Caco-2 (cell line): ENCODE measurements at places on chromosomes 2 and 18. TPM values are rescaled to one million over a fixed set of nuclear protein-coding genes. Genes with fewer than 3 reads are reported as not detected.

TRAPPC8 gene
- 19.8 and 21.1 TPM in 2 replicates for total RNA-seq

XDH gene
- 1.3 and 1.4 TPM in 2 replicates for total RNA-seq

PCARE gene
- not detected in 2 replicates for total RNA-seq

ST8SIA5 gene
- not detected in 2 replicates for total RNA-seq

DSEL gene
- 0.16 and 0.18 TPM in 2 replicates for total RNA-seq

GCG gene
- not detected in 2 replicates for total RNA-seq

SKOR2 gene
- total RNA-seq = not detected in 2 replicates

SELENOI gene
- total RNA-seq = 61.3 and 68.9 TPM in 2 replicates

ODC1 gene
- 277 and 285 TPM in 2 replicates for total RNA-seq

IL36G gene
- total RNA-seq = not detected in 2 replicates

IL1RL2 gene
- not detected in 2 replicates for total RNA-seq

SCN7A gene
- total RNA-seq = 0.23 and 0.27 TPM in 2 replicates

TRIM43 gene
- not detected in 2 replicates for total RNA-seq

MRO gene
- total RNA-seq = 0.21 TPM in 1 of 2 replicates, not detected in the other

NEU2 gene
- total RNA-seq = not detected in 2 replicates

FAM161A gene
- 9.1 and 9.8 TPM in 2 replicates for total RNA-seq

CIDEA gene
- not detected in 2 replicates for total RNA-seq

SCN1A gene
- not detected in 2 replicates for total RNA-seq

MAP3K19 gene
- not detected in 2 replicates for total RNA-seq

DNA sequence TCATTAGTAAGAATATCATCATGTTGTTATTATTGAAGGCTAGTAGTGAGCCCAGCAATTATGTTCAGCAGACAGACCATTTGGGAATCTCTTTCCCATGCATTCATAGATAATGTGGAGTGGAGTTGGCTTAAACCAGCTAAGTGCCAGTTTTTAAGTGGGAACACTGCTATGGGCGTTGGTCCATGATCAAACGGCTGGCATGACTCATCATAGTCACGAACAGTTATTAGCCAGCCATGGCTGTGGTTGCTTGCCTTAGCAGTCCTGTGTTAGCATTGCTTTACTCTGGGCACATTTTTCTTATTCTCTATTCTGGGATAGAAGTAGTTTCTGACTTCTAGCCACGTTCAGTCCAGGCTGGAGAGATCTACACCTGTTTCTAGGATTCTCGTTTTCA, 17.7 kb downstream of the EIF4E2 start:
- DNase-seq = no peak

GRCh38 chr2:170743530-170744239, 26.5 kb upstream of the ERICH2 start:
- peak; percentile 23 for DNase-seq

- peak; percentile 61 for DNase-seq
Measured at GRCh38 chr2:158024288-158024898, 77.3 kb upstream of the UPP2 start.

GRCh38 chr18:11136241-11136640, 13.1 kb downstream of the PIEZO2 start:
- peak; percentile 9 for DNase-seq

DNA sequence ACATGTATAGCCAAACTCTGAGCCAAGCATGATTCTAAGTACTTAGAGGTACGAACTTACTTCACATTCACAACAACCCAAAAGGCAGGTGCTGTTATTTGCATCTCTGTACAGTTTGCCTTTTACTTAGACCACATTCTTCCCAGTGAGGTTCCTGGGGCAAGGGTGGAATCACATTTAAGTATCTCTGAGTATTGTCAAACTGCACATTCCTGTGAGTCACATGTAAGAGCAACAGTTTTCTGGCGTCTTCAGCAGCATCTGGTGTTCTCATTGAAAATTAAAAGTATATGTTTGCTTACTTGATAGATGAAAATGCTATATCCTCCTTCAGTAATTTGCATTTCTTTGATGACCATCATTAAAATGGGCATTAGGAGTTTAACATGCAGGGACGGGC, 119.1 kb downstream of the UXS1 start:
- no peak for DNase-seq

DNA sequence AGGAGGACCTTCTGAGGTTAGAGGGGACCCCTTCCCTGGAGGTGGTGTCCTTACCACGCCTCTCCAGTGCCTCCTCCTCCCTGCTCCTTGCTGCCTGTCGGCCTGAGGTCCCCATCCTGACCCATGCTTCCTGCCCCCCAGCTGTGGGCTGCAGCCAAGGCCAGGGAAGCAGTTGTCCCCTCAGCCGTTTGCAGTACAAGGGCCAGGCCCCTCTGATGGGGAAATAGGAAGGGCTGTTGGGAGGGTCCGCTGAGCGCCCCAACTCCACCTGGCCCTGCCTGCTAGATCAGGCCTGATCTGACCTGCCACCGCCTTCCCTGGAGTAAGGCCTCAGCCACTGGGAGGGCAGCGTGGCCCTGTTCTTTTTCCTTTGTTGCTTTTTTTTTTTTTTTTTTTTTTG, 219.8 kb downstream of the KLHL29 start:
- no peak for DNase-seq

DNA sequence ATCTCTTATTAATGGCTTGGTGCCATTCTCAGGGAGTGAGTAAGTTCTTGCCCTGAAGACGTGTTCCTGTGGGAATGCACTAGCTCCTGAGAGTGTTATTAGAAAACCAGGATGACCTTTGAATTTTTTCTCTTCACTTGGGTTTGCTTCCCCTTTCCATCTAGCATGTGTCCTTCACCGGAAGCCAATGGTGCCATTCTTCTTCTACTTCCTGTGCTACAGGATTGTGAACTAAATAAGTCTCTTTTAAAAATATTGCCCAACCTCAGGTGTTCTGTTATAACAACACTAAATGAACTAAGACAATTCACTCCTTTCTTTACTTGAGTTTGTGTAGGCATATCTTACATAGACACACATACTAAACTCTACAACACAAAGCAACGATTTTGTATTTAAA, 447.0 kb downstream of the SOX11 start:
- no peak for DNase-seq

GRCh38 chr2:110871637-110872036, 139.3 kb downstream of the ACOXL start:
- DNase-seq = no peak

DNA sequence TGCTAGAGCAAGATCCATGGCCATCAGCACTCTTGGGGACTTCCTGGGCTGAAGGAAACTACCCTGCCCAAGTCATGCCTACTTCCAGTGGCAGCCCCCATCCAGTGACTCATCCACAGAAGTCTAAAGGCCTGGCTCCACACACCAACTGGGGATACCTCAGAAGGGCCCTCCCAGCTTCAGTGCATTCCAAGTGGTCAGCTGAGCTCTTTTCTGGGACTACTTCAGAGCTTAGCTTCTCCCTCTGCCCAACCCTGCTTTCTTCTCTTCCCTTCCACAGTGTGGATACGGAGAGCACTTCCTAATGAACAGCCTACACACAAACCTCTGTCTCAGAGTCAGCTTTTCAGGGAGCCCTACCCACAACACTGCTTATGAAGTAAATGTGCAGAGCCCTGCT, 66.5 kb downstream of the CLHC1 start:
- no peak for DNase-seq

GRCh38 chr2:19505199-19506136, 147.0 kb upstream of the OSR1 start:
- DNase-seq = no peak

- no peak for DNase-seq
Measured at GRCh38 chr2:98453083-98453482, 8.4 kb downstream of the INPP4A start.

GRCh38 chr2:203033395-203033794, 18.7 kb downstream of the NBEAL1 start:
- DNase-seq = no peak

GRCh38 chr2:88210132-88211002, 40.2 kb downstream of the THNSL2 start:
- DNase-seq = no peak

GRCh38 chr2:226877491-226877890, 41.6 kb downstream of the RHBDD1 start:
- DNase-seq = no peak

GRCh38 chr2:26845021-26845420, 2.9 kb upstream of the DPYSL5 start:
- no peak for DNase-seq
